ENCODE measurements at places on chromosomes 7 and 10.

- DNase-seq, result no peak
Observed at GRCh38 chr7:32502728-32503127, 7.4 kb downstream of the AVL9 start.

DNA sequence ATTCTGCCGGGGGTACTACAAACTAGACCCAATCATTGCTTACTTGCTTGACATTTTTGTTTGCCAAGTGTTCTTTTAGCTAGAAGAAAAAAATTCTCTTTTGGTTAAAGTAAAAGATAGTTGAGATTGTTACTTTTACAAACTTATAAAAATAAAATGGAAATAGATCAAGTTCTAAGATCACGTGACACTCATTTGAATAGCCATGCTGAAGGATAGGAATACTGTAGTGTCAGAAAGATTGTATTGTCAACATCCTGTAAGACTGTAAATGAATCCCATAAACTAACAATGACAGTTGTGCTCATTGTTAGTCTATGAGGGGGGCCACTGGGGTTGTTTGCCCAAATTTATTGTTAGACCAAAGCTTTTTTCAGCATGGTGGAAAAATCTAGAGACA, 10.5 kb downstream of the NRG3 start:
- DNase-seq, result no peak

DNA sequence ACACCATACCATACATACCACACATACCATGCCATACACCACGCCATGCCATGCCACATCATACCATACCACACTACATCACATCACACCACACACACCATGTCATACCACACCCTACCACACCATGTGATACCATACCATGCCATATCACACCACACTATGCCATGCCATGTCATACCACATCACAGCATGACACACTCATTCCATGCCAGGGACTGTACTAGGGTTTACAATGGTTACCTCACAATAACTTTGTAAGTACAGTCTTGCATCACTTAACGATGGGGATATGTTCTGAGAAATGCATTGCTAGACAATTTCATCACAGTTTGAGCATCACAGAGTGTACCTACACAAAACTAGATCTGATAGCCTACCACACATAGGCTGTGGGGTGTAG, 14.5 kb downstream of the PYROXD2 start:
- DNase-seq, result no peak

DNA sequence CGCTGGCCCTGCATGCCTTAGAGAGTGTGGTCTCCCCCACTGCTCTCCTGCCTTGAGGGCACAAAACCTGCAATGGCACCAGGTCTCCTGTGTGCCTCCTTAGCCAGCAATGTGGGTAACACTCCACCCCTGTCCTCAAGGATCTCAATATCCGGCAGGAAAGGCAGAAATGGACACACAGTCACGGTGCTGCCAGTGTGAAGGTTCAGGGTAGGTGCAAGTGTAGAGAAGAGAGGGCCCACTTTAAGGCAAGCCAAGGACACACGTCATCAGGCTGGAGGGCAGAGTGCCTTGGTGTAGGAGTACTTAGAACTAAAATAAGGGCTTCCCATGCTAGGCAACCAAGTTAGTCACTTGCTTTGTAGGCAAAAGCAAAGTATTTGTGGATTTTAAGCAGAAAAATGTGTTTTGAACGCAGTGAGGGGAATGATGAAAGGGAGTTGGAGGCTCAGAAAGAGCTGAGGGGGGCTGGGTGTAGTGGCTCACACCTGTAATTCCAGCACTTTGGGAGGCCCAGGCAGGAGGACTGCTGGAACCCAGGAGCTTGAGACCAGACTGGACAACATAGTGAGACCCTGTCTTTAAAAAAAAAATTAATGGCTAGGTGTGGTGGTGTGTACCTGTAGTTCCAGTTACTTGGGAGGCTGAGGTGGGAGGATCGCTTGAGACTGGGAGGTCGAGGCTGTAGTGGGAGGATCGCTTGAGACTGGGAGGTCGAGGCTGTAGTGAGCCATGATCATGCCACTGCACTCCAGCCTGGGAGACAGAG, 152.8 kb downstream of the ARHGAP21 start:
- DNase-seq, result no peak

DNA sequence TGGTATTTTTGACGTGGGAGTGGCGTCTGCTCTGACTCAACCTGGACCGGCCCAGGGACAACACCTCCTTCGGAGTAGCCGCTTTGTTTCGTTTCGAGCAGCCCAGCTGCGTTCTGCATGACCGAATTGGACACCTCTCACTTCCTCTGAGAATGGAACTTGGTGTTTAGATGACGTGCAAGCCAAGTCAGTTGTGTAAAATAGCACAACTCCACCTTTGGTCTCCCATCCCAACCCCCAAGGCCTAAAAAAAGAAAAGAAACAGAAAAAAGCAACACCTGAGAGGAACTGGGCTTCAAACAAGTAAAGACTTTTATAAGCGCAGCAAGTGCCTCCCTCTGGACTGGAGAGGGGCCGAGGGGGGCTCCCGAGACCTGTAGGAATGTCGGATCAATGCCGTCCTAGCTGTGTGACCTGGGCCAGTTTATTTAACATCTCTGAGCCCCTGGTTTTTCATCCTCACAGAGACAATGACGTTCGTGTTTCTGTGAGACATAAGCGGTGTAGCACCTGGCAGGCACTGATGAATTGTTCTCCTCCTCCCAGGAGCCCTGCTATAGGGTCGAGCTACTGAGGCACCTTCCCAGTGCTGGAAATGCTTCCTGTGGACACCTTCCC, 52.0 kb upstream of the SMNDC1 start:
- no peak for DNase-seq

- DNase-seq, result no peak
Observed at GRCh38 chr7:45258533-45259226, 101.1 kb downstream of the RAMP3 start.

DNA sequence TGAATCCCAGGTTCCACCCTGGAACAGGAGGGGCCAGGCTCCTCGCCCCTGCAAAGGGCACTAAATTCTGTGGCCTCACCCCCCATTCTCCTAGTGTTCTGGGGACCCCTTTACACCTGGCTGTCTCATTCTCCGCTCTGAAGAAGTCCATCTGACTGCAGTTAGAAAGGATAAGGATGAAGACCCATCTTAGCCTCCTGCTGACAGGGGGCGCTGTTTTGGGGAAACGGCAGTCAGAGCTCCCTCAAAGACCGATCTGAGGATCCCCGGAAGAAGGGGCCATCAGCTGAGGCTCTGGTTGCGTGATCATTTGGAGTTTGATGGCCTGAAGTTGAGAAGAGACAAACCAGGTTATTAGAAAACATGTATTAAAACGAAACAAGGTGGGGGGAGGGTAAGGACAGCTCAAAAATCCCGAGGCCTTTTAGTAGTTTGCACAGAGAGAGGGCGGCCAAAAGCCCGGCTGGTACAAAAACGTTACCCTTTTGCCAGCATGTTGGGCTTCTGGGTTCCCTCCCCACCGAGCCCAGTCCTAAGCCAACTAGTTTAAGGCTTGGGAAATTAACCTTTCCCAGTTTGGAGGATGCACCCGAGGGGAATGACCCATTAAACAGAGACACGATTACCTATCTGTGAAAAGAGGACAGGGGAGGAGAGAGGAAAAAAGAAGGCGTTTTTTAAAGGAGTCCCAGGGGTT, 102.8 kb downstream of the CHN2 start:
- no peak for DNase-seq

- no peak for DNase-seq
Observed at GRCh38 chr7:50397320-50397970, 52.7 kb downstream of the FIGNL1 start.

DNA sequence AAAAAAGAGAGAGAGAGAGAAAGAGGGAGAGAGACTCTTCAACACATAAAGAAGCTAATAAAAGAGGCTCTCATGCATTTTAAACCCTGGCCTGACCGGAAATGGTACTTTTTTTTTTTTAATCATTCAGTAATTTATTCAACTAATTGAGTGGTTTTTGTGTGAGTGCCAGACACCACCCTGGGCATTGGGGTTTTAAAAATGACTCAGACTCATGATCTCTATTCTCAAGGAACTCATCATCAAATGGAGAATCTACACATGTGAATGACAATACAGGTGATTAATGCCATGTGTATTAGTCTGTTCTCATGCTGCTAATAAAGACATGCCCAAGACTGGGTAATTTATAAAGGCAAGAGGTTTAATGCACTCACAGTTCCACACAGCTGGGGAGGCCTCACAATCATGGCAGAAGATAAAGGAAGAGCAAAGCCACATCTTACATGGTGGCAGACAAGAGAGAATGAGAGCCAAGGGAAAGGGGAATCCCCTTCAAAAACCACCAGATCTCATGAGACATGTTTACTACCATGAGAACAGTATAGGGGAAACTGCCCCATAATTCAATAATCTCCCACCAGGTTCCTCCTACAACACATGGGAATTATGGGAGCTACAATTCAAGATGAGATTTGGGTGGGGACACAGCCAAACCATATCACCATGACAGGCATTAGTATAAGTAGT, 158.5 kb upstream of the AUTS2 start:
- no peak for DNase-seq

DNA sequence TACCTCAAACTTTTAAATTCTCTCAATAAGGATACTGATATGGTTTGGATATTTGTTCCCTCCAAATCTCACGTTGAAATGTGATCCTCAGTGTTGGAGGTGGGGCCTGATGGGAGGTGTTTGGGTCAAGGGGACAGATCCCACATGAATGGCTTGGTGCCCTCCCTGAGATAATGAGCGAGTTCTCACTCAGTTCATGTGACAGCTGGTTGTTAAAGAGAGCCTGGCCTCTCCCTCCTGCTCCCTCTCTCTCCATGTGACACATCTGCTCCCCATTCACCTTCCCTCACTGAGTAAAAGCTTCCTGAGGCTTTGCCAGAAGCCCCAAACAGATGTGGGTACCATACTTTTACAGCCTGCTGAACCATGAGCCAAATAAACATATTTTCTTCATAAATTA, 19.2 kb downstream of the ABCB4 start:
- no peak for DNase-seq

GRCh38 chr10:68668972-68669371, 52.1 kb upstream of the CCAR1 start:
- no peak for DNase-seq

GRCh38 chr7:41918597-41918996, 215.7 kb upstream of the INHBA start:
- DNase-seq, result no peak

GRCh38 chr10:124706462-124707143, 37.6 kb downstream of the FAM53B start:
- DNase-seq, result no peak

DNA sequence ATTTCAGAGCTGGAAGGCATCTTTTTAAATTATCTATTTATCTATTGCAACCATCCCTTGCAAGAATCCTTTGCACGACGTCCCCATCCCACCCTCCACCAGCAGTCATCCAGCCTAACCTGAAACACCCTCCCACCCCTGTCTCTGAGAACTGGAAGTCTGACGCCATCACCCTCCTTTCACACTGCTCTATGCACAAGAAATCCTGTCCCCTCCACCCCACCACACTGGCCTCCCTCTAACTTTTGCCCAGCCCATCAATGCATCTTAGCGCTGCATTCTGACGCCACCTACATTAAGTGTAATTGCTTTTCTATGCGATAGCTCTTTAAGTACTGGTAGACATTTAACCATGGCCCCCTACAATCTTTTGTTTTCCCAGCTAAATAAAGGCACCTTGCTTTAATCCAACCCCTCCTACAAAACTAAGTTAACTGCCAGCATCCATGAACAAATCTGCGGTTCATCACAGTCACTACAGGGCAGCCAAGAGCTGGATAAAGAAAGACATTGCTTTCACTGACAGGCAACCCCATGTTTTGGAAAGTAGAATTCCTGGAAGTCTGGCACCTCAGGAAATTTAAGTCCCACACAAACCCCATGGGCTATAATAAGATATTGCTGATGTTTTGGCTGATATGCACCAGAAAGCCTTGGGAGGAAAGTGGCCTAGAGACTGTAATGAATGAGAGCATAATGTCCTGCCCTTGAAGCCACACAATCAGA, 128.0 kb downstream of the GLI3 start:
- no peak for DNase-seq

DNA sequence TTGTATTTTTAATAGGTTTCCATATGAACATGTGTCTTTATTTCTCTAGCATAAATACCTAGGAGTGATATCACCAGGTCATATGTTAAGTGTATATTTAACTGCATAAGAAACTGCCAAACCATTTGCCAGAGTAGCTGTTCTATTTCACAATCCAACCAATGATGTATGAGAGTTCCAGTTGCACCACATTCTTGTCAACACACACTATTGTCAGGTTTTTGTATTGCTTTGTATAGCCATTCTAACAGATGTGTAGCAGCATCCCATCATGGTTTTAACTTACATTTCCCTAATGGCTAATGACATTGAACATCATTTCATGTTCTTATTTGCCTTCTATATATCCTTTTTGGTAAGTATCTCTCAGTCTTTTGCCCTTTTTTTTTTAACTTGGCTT, 4.1 kb downstream of the CUZD1 start:
- no peak for DNase-seq

Measured in cortex of kidney (tissue), 1 donor.